HCEC 1CT (cell line): ENCODE measurements at places on chromosomes 11 and 22.

DNA sequence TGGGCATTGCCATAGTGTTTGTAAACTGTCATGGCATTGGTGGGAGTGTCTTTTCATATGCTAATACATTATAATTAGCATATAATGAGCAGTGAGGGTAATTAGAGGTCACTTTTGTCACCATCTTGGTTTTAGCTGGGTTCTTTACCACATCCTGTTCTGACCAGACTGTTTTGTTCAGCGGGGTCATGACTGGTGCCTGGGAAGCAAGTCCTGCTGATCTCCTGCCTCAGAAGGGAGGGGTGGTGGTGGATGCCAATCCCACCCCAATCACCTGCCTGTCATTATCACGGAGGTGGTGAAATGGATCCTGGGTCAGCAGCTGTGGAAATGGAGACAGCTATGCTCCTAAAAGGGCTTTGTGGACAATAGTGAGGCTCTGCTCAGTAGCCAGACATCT, 31.2 kb downstream of the IL18 start:
- DNase-seq = no peak

DNA sequence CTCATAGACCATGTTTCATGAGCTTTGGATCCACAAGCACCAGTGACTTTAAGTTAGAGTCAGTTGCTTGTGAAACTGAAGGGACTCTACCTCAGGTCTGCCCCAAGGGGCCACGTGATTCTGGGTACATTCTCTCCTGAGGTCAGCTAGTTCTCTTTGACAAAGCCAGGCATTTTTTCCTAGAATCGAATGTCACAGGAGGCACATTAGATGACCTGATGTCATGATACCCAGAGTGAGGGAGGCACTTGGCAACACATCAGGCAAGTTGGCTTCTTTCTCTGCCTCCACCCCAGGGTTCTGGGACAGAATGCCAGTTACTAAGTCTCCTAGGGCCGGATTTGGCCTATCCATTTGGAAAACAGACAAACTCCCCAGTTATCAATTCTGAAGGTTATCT, 93.0 kb downstream of the APIP start:
- no peak for DNase-seq

GRCh38 chr11:71139516-71140205, 112.7 kb downstream of the SHANK2 start:
- DNase-seq = no peak

GRCh38 chr11:114065094-114065493, 5.6 kb downstream of the ZBTB16 start:
- no peak for DNase-seq

GRCh38 chr11:73401217-73401923, 25.2 kb downstream of the RELT start:
- no peak for DNase-seq

- no peak for DNase-seq
Observed at GRCh38 chr11:64340671-64341335, 799 bp downstream of the CCDC88B start.

- no peak for DNase-seq
Observed at GRCh38 chr11:77371646-77372045, 70.2 kb upstream of the GDPD4 start.

DNA sequence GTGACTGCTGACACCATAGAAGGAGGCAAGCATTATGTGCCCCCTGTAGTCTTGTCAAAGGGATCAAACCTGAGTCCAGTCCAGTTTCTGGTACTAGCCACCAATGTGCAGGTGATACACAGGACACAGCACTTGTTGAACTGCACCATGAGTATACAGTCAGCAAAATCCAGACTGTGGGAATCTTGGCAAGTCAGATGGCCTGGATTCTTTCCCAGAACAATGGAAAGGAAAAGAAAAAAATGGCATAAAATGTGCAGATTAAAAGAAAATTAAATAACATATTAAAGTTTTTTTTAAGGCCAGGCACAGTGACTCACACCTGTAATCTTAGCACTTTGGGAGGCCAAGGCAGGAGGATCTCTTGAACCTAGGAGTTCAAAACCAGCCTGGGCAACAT, 16.8 kb downstream of the CRY2 start:
- no peak for DNase-seq

GRCh38 chr11:104892723-104893511, 5.3 kb downstream of the CASP12 start:
- DNase-seq = peak; percentile 53

GRCh38 chr11:93605642-93606041, 55.8 kb upstream of the CEP295 start:
- no peak for DNase-seq

GRCh38 chr11:104792861-104793260, 105.4 kb downstream of the CASP12 start:
- DNase-seq = no peak

DNA sequence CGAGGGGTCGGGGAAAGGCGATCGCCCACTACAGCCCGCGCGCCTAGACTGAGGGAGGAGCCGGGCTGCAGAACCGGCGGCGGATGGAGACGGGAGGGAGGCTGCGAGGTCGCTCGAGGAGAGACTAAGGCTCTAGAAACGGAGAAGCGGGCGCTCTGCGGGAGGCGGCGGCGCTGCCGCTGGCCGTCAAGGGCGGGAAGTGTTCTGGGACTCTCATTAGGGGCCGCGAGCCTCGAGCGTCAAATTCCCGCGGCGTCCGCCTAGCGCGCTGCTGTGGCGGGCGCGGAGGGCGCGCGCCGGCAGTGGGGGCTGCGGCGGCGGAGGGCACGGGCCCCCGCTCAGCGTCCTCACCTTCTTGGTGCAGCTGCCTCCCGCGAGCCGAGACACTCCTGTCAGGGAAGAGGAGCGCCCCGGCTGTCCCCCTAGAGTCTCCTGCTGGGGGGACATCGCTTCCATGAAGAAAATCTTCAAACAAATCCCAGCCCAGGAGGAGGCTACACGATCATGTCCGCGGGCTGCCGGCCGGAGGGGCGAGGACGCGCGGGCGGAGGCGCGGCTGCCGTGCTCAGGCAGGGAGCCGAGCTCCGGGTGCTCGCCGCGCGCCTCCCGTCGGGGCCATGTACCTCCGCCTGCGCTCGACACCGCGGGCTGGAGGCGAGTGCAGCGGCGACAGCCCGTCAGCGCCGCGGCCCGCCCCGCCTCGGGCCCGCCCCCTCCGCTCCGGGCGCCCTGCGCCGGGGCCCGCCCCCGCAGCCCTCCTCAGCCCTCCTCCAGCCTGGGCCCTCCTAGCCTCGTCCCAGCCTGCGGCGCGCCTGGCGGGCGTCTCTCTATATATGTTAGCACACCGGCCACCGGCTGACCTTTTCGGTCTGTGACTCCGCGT, at the start of gene ARHGAP20:
Gene ARHGAP20 (minus strand): TSS at position 662 of the 883 bp plus-strand sequence. CDS start 206 bp downstream, at position 456.
- peak; percentile 78 for DNase-seq

GRCh38 chr22:49330421-49331222, 497.1 kb downstream of the BRD1 start:
- no peak for DNase-seq

DNA sequence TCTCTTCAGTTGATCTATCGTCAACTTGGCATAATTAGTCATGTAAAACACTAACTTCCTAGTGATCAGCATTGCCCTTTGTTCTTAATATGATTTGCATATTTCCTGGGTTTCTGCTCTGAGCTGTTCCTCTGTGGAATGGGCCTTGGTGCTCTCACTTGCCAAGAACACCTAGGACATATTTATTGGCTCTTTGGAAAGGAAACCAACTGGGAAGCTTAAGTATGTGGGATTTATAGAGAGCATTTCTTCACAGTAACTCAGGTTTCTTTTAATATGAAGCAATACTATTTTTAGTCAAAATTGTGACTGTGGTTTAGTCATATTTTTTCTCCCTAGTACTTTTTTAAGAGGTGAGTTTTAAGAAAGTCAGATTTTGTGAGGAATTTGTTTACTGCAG, 28.8 kb downstream of the FAT3 start:
- no peak for DNase-seq
